ENCODE measurements at places on chromosomes 1 and 21.

DNA sequence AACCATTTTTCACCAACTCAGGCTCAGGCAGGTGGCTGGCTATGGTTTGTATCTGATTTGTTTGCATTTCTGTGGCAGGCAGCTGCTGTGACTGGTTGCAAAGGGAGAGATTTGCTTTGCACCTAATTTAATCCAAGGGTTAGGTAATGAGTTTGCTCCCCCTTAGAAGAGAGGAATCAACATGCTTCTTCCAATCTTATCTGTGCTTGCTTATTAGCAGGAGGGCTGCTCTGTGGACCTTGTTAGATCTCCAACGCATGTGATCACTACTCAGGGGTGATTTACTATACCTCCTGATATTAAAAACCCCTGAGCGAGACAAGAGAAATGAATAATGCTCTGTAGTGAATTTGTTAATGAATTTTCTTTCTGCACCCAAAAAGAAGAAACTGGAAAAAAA, 20.5 kb downstream of the OLFML3 start:
- DNase-seq: no peak

DNA sequence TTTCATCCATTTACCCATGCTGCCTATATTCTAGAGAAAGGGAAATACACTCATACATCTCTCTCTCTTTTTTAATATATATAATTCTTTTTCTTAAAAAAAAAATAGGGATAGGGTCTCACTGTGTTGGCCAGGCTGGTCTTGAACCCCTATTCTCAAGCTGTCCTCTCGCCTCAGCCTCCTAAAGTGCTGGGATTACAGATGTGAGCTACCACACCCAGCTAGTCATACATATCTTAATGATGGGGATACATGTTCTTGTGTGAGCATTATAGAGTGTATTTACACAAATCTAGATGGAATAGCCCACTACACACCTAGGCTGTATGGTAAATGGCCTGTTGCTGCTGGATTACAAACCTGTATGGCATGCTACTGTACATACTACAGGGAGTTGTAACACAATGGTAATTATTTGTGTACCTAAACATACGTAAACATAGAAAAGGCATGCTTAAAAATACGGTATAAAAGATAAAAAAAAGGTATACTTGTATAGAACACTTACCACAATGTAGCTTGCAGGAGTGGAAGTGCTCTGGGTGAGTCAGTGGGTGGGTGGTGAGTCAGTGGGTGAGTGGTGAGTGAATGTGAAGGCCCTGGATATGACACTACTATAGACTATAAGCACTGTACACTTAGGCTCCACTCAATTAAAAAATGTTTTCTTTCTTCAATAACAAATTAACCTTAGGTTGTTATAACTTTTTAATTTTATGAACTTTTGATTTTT, 72.9 kb downstream of the IVNS1ABP start:
- no peak for DNase-seq

DNA sequence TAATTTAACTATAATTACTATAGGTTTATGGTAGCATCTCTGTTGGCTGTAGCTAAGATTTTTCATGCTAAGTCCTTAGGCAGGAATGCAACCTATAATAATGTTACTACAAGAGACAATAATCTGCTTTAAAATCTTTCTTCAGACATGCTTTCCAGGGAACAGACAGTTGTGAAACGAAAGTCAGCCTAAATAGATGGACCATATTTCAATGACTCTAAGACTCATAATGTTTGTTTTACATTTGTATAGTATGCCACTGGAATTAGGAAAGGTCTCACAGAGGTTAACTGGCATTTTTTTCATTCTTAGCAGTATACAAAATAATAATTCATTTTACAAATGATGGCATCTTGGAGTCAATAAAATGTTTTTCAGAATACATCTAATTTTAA, 8.1 kb downstream of the RERE start:
- DNase-seq: no peak

- DNase-seq: no peak
Measured at GRCh38 chr1:36537991-36538390, 55.3 kb upstream of the CSF3R start.

DNA sequence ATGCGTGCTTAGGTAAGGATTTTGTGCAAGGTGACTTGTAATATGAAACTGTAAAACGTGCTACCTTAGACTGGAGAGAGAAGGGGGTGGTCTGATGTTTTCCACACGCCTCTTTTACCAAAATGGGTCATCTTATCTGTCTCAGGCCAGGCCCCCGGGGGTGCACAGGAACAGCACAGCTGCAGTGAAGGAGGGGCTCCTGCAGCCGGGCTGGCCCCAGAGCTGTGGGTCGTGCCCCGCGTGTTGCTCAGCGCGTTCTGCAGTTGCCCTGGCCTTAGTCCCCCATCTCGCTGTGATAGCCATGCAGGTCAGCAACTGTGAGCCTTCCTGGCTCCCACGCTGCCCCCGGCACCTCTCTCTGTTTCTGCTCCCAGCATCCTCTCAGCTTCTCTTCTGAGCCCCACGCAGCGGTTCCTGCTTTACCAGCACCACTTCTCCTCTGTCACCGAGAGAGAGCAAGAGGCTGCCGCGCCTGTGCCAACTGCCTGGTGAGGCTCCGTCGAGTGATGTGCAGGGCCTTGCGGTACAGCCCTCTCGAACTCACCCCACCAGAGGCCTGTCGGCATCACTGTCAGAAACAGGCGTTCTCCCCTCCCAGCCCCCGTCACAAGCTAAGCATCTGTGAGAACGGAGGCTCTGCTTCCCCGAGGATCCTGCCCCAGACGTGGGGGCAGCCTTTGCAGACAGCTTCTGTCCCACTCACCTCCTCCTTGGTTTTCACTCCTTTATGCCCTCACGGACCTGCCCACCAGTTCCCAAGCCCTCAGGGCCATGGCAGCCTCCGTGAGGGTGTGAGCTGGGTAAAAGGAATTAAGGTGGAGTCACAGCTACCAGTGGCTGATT, 73.3 kb downstream of the ADARB1 start:
- DNase-seq: no peak

DNA sequence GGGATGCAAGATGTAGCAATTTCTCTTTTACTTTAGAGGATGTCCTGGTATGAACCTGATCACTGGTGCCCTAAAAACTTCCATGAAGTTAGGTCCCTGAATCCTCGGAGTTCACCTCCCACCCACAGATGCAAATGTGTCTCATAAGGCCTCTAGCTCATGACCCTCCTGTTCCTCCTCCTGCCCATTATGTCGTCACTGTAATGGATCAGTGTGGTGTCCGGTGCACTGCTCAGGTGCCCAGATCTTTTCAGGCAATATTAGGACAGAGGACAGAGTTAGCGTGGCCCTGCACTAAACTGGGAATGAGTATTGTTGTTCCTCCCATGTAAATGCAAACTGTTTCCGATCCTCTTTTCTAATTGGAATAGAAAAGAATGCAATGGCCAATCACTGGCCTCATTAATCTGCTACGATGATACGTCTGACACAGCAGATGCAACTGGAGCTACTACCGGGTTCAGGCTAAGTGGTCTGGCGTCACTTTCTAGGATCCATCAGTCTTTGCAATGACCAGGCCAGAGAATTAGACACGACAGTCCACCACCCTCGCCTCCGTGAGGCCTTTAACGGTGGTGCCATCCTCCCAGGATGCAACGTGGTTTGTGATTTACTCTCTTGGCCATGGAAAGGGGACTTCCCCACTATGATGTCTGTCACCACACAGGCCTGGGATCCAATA, 3.4 kb upstream of the COL6A2 start:
- DNase-seq: no peak

DNA sequence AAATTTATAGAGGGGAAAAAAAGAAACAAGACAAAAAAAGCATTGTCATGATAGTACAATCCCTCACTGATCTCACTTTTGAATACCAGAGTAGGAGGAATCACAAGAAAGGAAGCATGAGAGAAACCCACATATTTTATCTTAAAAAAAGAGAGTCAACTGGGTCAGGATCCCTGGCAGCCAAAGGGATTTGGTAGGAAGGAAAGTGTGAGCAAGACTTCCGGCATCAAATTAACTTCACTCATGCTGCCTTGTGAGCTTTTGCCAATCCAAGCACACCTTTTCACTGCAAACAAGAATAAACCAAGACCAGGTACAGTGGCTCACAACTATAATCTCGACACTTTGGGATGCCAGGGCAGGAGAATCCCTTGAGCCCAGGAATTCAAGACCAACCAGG, 53.1 kb downstream of the SLC9C2 start:
- no peak for DNase-seq

DNA sequence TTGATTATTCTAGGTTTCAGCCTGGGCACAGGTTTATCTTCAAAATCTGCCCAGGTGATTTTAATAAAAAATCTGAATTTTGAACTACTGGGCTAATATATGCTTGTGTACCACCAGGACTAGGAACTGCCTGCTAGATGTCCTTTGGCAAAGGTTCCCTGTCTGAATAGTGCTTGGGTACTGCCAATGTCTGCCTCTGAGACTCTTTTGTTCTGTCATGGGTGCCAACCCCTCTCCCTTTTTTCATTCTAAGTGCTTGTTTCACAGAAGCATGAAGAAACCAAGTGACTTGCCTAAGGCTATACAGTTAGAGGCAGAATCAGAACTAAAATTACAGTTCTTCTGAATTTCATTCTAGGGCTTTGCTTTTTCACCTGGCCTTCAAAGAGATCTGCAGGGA, 106.3 kb upstream of the CACHD1 start:
- peak; percentile 3 for DNase-seq

DNA sequence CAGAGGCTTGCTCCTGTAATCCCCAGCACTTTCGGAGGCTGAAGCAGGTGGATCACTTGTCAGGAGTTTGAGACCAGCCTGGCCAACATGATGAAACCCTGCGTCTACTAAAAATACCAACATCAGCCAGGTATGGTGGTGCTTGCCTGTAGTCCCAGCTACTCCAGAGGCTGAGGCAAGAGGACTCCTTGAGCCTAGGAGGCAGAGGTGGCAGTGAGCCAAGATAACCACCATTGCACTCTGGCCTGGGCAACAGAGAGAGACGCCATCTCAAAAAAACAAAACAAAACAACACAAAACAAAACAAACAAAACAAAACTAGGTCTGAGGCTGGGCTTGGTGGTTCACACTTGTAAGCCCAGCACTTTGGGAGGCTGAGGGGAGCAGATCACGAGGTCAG, 38.7 kb upstream of the RAP1GAP start:
- DNase-seq: no peak

GRCh38 chr1:90850898-90851710, 134.0 kb upstream of the BARHL2 start:
- DNase-seq: peak; percentile 62

- DNase-seq: no peak
Measured at GRCh38 chr1:160363951-160364735, 2.7 kb upstream of the NHLH1 start.

GRCh38 chr1:226937940-226938725, 2.0 kb upstream of the COQ8A start:
- no peak for DNase-seq

GRCh38 chr1:34147301-34147700, 17.7 kb downstream of the CSMD2 start:
- DNase-seq: no peak

DNA sequence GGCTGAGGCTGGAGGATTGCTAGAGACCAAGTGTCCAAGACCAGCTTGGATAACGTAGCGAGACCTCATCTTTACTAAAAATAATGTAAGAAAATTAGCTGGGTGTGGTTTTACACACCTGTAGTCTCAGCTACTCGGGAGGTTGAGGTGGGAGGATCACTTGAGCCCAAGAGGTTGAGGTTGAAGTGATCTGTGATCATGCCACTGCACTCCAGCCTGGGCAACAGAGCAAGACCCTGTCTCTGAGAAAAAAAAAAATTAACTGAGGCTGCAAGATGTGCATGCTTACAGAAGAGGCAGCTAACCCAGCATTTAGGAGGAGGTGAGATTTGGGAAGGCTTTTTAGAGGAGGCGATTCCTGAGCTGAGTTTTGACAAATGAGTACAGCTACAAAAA, 9.5 kb downstream of the AK4 start:
- DNase-seq: no peak

DNA sequence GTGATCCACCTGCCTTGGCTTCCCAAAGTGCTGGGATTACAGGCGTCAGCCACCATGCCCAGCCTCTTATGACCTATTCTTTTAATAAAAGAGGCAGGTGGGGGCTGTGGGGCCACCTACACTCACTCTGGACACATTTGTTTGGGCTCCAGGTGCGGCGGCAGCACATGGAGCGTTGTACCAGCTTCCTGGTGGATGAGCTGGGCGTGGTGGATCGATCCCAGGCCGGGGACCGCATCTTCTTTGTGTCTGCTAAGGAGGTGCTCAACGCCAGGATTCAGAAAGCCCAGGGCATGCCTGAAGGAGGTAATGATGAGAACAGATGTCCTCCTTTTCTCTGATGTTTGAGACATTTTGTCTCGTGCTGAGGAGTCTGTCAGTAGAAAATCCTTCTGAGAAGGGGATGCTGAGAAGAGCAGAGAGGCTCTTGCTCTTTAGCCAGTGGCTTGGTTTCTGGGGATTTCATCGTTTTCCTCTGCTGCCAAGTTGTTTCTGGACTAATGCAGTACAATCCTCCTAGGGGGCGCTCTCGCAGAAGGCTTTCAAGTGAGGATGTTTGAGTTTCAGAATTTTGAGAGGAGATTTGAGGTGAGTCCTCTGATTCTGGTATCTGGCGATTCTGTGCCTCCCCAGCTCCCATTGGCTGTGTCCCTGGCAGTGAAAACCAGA, 17.9 kb upstream of the MIIP start:
- DNase-seq: no peak

GRCh38 chr1:55071477-55071876, 32.1 kb downstream of the PCSK9 start:
- no peak for DNase-seq

- no peak for DNase-seq
Measured at GRCh38 chr1:60329651-60330050, 256.1 kb upstream of the C1orf87 start.

DNA sequence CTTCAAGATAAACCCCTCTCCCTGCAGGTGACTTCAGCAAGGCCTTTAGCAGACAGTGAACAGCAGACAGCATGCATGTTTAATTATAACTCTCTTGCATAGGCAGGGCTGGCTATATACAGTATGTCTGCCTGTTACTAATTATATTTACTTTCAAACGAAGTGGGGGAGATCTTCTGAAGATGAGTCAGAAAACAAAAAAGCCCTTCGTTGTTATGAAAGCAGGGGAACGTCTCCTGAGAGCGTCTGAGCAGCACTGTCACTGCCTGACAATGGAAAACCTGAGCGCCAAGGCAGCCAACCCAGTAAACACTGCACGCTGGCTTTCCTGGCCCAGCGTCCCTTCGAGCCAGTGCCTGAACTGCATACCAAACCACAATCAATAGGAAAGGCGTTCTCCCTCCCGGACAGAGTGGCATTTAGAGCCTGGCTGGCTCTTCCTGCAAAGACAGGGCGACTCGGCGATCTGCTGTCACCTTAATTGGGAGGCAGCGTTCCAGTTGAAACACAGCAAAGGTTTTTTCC, 54.1 kb downstream of the TOMM20 start:
- no peak for DNase-seq

- DNase-seq: no peak
Measured at GRCh38 chr21:17805966-17806365, 13.2 kb downstream of the C21orf91 start.

GRCh38 chr1:21165076-21165475, 11.6 kb downstream of the EIF4G3 start:
- no peak for DNase-seq

DNA sequence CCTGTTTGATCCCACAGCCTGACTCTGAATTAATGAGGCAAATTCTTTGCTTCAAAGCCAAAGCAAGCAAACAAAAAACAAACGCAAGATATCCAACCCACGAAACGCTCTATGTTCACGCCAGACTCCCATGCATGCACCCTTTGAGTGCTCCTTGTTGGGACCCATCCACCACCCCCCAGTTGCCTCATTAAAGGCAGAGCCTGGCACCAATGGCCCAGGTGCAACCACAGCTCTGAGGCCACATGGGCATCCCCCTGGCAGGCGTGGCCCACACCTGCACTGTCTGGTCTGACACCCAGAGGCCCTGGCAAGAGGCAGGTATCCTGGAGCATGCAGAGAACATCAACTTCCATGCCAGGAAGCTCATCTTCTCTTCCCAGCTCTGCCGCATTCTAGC, 1.1 kb upstream of the PADI4 start:
- no peak for DNase-seq

All from nucleus accumbens (tissue), 56 donors.